NCI-H446 treated with DMSO at 0.1 percent for 48 hours (cell line): ENCODE measurements at places on chromosomes 7 and 10.

DNA sequence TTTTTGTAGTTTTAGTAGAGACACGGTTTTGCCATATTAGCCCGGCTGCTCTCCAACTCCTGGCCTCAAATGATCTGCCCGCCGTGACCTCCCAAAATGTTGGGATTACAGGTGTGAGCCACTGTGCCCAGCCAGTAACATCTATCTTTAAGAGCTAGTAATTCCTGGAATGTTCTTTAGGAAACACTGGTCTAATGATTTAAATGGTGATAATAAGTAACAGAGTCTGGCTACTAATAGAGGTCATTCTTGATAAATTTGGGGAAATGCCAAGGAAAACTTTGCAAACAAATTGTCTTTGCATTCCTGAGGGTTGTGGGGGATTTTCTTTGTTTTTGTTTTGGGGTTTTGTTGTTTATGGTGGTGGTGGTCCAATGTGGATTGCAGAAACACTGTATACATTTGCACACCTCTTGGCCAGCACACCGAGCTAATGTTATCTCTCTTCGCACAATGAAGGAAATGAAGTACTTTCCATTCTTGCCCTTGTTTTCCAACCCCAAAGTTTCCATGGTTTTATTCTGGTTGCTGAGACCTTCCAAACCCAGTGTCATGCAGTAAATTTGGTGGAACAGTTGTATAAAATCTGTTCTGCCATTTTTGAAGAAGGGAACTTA lies 51.3 kb upstream of the WIPF3 start:
- DNase-seq = no peak

GRCh38 chr10:96072674-96073073 lies 29.3 kb downstream of the CCNJ start:
- no peak for DNase-seq

DNA sequence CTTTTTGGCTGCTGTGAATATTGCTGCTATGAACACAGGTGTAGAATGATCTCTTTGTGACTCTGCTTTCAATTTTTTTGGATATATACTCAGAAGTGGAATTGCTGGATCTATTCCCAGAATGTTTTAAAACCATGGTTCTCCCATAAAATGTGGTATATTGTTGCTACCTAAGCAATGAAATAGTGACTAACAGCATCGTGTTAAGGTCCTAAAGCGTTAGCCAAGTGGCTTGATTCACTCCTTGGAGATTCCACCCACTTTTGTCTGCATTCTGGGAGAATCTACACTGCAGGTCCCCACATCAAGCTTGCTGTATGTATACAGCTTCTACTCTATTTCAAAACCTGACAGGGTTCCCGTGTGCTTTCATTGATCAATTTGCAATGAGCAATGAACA lies 105.6 kb downstream of the CDK6 start:
- DNase-seq = no peak

DNA sequence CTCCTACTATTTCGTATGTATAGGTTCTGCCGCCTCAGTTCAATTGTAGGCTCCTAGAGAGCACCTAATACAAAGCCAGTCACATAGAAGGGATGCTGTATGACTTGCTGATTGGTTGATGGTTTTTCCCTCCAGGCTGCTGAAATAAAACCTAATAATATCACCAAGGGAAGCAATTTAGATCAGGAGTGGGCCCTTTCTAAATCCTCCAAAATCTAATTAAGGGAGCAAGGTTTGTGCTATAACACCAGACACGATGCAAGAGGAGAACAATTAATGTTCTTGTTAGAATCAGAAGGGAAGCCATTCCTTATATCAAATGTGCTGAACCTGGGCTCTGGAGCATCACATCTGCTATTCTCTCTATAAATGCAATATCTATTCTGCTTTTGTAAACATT lies 42.0 kb upstream of the SLC13A1 start:
- DNase-seq = no peak

DNA sequence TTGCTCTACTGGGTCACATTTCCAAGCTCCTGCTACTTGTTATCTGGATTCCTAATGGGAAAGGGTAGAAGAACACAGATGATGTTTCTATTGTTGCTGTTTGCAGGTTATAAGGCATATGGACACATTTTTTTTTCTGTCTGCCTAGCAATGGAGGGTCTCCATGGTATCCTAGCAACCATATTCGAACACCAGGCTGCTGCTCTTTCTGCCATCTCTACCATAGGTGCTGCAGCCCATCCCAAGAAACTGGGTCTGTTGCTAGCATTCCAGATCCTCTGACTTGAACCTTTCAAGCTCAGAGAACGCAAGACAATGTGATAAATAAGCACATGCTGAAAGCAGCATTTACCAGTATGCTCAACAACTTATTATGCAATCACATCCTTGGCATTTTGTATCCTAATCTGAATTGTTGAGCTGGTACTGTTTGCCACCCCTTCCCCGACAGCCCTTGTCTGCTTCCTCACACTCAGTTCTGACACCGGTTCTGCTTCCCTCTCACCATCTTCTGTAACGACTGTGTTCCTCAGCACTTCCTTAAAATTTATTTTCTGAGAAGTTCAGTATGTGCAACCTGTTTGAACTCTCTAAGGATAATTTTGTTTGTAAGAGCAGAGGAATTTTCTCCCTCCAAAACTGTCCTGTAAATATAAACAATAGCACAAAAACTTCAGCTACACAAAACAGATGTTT lies 6.2 kb downstream of the PRKG1 start:
- DNase-seq = no peak

GRCh38 chr7:116380025-116380424 lies 119.5 kb upstream of the CAV2 start:
- DNase-seq = no peak

GRCh38 chr10:72784551-72785351 lies 92.8 kb downstream of the MCU start:
- no peak for DNase-seq

DNA sequence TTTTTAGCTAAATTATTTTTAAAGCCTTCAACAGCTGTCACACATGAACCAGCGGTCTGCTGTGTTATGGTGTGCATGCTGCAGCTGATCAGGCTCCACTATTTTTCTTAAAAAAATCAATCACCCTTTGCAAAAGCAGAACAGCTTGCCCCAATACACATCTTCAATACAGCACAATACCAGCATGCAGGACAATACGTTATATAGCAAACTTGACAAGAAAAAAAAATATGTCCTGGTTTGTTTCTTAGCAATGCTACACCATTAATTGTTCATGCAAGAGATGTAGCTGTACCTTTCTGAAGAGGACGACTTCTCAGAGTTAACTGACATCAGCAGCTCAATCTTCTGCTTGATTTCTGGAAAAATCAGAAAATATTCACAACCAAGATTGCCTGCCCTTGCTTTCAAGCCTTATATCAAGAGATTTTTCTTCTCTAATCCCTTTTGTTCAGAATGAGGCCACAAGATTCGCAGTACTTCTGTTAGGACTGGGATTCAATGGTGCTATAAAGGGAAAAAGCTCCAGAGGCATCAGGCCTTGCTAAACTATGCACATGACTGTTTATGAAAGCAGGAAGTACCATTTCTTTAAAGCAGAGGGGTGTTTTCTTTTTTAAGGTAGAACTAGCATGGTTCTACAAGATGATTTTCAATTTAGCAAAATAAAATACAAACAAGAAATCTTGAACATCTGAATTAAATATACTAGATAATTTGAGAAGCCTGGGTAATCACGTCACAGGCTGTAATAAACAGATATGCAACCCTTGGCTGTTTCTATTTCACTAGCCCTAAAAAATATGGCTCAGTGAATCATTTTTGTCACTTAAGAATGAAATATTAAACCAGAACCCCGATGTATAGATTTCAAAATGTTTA lies 120.0 kb downstream of the SRPK2 start:
- no peak for DNase-seq

DNA sequence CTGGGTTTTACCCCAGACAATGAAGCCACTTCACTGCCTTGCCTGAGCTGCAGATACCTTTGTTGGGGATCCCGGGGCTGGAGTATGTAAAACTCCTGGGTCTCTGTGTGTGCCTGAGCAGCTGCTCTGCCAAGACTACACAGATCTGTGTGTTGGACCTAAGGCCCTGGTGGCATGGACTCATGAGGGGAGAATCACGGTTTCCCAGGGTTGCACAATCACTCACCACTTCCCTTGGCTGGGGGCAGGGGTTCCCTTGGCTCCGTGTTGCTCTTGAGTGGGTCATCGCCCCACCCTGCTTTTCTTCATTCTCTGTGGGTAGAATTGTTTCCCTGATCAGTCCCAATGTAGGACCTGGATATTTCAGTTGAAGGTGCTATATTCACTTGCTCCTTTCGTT lies 13.9 kb upstream of the TBATA start:
- no peak for DNase-seq

GRCh38 chr10:44470784-44471183 lies 85.9 kb upstream of the CXCL12 start:
- peak; percentile 12 for DNase-seq

DNA sequence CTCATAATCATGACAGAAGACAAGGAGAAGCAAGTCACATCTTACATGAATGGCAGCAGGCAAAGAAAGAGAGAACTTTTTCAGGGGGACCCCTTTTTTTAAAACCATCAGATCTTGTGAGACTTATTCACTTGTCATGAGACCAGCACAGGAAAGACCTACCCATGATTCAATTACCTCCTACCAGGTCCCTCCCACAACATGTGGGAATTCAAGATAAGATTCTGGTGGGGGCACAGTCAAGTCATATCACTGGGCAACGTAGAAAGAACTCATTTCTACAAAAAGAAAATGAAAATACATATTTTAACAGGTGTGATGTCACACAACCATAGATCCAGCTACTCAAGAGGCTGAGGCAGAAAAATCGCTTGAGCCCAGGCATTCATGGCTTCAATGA lies 304.1 kb downstream of the IPMK start:
- DNase-seq = no peak
